ENCODE measurements at places on chromosomes 16 and 17.

GRCh38 chr16:35319536-35320192 lies 1860.3 kb downstream of the TP53TG3F start:
- no peak for DNase-seq

GRCh38 chr17:373613-374230 lies 21.1 kb upstream of the RPH3AL start:
- no peak for DNase-seq

GRCh38 chr17:73291260-73291801 lies 20.5 kb downstream of the CDC42EP4 start:
- no peak for DNase-seq

DNA sequence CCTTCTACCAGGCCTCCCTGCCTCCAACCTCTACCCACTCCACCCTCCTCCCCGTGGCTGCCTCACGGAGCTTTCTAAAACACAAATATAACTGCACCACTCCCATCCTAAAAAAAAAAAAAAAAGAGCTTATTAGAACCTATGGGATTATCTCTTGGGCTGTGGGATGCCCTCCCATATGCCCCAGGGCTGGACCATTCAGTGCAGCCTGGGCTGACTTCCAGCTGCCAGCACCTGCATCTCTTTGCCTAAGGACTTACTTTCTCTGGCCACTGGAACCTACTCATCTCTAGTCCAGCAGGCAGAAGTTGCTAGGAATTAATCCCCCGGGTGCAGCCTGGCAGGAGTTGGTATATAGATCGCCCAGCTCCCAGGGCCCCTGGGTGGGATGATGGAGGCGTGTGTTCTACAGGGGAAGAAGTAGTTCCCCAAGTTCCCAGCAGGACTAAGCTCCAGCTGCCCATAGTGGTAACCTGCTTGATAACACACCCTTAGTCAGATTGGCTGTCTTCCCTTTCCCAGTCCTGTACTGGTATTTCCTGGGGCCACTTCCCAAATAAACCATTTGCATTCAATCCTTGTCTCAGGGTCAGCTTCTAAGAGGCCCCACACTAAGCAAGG lies 10.3 kb downstream of the MPP3 start:
- DNase-seq = no peak

DNA sequence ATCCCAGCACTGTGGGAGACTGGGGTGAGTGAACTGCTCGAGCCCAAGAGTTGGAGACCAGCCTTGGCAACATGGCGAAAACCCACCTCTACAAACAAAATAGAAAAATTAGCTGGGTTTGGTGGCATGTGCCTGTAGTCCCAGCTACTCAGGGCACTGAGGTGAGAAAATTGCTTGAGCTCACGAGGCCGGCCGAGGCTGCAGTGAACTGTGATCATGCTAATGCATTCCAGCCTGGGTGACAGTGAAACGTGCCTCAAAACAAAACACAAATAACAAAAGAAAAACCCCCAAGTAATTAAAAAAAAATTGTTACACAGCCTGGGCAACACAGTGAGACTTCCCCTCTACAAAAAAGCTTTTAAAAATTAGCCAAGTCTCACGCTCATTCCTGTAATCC lies 5.0 kb downstream of the CCDC47 start:
- DNase-seq = no peak

Data from NT2/D1 (cell line).